ENCODE measurements at places on chromosomes 7 and 10.

GRCh38 chr10:80400136-80400804, 8.1 kb upstream of the PRXL2A start:
- no peak for DNase-seq

DNA sequence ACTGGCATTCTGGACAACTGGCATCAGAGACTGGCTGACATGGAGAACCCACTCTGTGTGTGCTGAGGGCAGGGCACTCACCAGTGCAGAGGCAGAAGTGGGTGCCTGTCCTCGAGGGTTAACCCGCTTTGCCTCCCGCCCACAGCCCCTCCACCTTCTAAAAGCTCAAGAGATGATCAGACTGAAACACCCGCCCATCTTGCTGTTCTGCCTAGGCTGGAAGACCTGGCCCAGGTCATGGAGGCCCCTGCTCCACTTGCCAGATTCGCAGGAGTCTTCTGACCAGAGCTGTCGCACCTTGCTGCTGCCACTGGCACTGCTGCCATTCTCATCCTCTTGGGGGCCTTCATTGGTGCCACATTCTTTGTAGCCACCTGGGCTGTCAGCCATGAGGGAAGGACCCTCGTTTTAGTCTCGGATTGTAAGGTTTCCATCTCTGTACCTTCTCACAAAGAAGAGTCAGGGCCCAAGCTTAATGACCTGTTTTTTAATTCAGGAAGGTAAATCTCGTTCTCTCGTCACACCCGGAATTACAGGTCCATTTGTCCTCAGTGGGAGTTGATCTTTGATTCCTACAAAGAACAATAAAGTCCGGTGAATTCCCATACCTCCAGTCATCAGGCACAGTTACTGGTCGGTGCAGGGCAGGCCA, 1.9 kb downstream of the CYREN start:
- no peak for DNase-seq

- peak; percentile 19 for DNase-seq
Measured at GRCh38 chr10:87861566-87861952, 1.8 kb downstream of the KLLN start.

DNA sequence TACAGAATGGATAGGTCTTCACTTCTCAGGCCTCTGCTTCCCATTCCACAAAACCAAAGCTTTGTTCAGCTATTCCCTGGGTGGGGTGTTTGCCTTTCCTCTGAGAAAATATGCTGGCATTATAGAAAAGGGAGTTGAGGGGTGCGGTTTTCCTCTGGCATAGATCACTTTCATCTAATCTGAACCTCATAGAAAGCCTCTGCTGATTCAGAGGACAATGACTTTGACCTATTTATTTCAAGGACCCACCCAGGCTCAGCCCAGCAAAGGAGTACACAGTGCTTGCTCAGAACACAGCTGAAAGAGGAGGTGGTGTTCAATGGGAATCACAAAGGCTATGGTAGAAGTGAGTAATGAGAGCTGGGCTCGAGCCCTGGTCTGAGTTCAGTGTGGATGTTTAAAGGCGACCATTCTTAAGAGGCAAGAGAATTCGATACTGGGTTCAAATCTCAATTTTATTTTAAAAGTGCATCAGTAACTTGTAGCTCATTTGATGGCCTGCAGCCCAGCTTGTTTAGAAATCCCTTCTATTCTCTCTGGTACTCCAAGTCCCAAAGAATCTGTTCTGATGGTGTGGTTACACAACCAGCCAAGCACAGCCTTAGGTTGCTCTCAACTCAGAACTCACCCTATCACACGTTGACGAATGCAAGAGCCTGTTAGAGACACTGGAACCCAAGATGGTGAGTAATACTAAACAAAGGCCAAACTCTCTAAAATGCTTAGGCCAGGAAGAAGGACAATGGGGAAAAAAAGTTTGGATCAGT, 1012.8 kb downstream of the LRMDA start:
- DNase-seq = no peak

DNA sequence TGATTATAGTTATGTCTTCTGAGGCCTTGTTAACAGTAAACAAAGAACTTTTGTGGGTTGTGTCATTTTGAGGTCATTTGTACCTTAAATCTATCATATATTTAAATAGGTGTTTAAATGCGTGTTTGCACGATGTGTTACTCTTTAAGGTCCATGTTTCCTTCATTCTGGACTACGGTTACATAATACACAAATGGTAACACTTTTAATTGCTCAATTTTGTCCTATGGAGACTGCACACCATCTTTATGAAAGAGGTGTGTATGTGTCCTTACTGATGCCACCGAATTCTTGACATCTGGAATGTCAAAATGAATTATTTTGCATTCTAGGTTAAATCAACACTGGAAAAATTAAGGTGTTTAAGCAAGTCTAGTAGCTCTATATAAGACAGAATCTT, 1.7 kb downstream of the PALS2 start:
- no peak for DNase-seq

- no peak for DNase-seq
Measured at GRCh38 chr7:150735596-150736358, 1.4 kb upstream of the GIMAP5 start.

DNA sequence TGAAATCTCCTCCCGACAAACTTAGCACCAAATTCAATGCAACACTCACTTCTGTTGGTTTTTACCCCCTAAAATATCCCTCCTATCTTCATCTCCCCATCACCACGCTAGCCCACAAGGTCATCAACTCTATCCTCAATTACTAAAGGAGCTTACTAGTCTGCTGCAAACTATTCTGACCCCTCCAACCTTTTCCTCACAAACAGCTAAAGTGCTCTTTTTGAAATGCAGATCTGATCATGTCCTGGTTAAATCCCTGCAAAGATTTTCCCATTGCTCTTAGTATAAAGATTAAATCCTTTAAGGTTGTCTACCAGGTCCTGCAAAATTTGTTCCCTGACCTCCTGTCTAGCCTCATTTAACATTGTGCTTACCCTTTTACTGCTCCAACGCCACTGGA, 8.6 kb downstream of the SGCE start:
- DNase-seq = no peak

- no peak for DNase-seq
Measured at GRCh38 chr7:19772306-19772705, 1.1 kb downstream of the TMEM196 start.

GRCh38 chr10:67775279-67775678, 62.7 kb downstream of the DNAJC12 start:
- DNase-seq = no peak

DNA sequence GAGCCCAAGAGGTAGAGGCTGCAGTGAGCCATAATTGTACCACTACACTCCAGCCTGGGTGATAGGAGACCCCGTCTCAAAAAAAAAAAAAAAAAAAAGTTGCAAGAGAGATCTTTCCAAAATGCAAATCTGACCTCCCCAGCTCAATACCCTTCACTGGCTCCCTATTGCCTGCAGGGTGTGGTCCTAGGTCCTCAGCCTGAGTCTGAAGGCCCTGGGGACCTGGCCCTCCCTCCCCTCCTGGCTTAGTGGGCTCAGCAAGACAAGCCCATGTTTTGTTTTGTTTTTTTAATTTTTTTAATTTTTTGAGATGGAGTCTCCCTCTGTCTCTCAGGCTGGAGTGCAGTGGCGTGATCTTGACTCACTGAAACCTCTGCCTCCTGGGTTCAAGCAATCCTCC, 20.6 kb downstream of the SRRM3 start:
- DNase-seq = no peak

DNA sequence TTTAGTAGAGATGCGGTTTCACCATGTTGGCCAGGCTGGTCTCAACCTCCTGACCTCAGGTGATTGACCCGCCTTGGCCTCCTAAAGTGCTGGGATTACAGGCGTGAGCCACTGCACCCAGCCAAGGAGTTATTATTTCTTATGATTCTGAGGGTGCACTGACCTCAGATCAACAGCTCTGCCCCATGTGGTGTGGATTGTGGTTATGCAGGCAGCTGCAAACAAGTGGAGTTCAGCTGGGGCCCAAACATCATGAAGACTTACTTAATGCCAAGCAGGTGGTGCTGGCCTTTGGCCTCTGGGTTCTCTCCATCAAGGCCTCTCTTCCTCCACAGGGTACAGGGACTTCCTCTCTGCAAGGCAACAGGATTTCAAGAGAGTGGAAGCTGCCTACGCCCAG, 45.1 kb upstream of the OPTN start:
- DNase-seq = no peak

DNA sequence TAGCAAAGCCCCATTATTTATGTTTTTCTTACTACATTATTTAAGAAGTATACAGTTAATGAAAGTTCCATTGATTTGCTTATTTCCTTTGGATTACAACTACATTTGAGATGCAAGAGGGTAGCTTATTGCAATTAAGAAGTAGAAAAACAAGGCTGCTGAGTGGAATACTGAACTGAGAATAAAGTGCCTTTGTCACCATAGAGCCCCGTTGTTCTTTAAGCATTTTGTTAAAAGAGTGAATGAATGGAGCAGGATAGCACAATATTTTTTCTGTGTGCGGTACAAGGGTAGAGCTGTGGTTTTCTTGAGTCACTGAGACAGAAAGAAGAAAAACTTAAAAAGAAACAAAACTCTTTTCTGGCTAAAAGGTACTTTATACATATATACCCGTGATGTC, 45.6 kb downstream of the ZNF277 start:
- no peak for DNase-seq

DNA sequence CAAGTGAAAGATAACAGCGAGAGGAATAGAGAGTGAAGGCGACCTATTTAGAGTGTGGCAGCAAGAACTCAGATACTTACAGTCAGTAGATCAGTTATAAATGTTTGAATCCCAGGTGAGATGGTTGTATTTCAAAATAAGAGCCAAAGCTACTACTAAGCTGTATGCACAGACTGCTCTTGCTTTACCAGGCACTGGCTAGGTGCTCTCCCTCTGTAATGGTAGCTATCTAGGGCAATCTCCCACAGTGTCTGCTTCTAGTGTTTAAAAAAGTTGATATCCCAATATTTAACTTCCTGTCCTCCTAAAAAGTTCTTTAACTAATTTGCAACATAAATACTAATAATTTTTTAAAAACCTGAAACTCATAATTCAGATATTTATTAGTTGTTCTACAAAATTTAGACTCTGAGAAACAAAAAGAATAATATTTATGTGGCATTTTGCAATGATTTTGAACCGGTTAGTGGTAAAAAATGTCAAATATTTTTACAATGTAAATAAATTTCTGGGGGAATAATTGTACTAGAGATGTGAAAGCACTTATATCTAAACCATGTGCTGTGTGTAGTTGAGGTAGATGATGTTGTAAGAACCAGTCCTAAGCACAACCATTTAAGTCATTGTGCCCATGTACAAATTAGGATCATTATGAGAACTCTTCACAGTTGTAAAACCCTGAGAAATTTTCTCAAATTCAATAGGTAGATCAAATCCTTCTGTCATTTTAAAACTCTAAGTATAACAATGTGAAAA, 349.3 kb upstream of the SEMA3D start:
- DNase-seq = no peak

- peak; percentile 94 for DNase-seq
Measured at GRCh38 chr7:40808378-40808942, 673.7 kb downstream of the SUGCT start.

- no peak for DNase-seq
Measured at GRCh38 chr10:125085258-125086054, 74.9 kb downstream of the CTBP2 start.

DNA sequence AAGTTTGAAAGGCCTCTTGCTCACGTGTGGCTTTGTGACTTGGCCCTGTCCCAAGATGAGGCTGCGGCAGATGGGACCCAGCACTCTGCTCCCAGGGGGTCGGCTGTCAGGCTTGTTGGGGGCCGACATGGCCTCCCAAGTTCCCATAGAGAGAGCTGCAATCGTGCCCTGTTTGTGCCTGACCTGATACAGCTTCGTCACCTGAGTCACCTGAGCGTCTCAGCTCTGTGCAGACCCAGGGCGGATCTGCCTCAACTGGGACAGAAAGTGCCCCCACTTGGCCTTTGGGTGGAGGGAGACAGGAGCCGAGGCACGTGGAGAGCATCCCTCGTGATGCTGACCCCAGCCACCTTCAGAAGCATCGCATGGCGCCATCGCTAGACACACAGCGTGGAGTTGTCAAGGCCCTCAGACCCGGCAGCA, 21.7 kb downstream of the PAPOLB start:
- DNase-seq = no peak

DNA sequence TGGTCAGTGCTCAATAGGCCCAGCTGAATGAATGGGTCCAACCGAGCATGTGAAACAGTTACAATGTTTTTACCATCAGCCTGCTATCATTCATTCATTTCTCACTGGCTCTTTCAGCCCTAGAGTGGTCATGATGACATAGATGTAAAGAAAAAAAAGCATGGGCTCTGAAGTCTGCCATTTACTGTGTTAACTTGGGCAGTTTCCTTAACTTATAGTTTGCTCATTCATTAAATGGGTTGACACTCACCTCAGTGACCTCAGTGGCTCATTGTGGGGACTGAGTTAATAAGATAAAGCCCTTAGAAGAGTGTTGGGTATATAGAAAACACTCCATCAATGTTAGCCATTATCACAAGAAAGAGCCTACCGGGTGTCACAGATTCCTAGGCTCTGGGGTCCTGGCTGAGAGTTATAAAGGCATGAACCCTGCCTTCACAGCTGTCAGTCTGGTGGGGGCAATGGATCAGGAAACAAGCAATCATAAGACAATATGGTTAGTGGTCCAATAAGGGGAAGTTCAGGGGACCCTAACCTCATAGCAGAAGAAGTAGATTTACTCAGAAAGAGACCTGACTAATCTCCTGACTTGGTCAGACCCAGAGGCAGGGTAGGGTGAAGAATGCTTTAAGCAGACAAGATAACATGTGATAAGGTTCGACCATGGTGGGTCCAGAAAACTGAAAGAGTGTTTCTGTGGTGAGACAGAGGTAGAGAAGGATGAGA, 29.7 kb upstream of the GPAM start:
- no peak for DNase-seq

DNA sequence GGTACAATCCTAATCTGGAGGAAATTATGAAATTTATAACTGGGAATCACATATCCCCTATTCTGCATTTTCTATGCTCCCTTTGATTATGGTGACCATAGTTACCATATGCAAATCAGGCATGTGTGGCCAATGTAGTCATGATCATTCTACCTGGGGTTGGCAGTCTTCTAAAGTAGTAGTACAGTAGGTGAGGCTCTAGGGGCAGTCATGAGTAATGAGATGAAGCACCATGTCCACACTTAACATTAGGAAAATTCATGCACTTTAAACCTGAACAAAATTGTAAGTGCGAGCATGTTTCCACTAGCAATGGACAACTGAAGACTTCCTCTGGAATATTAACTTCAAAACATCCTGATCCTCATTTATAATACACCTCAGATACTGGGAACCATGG, 545.9 kb downstream of the SUGCT start:
- DNase-seq = peak; percentile 24

- no peak for DNase-seq
Measured at GRCh38 chr7:158397885-158398284, 189.7 kb downstream of the PTPRN2 start.

DNA sequence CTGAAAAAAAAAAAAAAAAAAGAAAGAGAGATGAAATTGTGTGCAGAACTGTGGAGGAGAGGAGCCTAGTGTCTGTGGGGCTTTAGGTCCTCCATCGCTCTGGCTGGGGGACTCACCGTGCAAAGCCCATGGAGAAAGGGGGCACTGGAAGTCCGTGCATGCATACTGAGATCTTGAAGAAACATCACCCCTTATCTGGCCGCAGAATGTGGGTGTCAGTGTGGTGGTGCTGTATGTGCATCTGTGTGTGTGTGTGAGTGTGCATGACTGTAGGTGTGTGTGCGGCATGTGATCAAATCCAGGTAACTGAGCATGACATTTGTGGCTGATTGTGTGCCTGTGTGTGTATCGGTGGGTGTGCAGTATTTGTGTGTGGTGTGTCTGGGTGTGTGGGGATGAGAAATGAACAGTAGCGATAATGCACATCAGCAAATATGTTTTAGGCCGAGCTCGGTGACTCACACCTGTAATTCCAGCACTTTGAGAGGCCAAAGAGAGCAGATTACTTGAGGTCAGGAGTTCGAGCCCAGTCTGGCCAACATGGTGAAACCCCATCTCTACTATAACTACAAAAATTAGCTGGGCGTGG, 8.8 kb upstream of the CLDN3 start:
- no peak for DNase-seq

Measured in kidney glomerular epithelial cell (primary cell).